Left lung (tissue), 14 donors: ENCODE measurements at places on chromosomes 1 and 21.

DNA sequence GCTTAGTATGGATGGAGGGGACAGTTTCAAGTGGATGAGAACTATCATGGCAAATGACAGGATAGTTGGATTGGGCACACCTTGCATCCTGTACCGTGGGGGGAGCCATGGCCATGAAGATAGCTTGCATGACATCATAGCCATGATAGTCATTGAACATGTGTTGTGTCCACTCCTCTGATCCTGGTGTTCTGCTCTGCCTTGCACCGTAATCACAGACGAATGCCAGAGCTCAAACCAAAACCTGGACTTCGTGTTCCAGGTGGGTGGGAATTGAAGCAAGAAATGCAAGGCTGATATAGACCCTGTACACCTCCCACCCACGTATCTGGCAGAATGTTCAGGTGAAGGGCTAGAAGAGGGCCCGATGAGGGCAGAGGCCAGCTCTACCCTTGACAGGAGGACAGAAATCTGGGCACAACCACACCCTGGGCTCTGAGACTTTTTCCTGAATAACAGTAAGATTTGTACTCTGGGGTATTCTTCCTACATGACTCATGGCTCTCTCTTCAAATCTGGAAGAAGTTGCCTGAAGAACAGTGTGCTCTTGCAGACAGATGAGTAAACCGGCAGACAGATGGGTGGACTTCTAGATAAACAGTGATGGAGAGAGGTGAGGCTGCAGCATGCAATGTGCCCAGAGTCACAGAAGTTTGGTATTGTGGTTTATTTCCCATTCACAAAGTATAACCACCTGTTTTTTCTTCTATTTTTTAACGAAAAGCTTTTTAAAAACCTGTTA, 45.0 kb downstream of the KCNJ6 start:
- DNase-seq, result no peak

DNA sequence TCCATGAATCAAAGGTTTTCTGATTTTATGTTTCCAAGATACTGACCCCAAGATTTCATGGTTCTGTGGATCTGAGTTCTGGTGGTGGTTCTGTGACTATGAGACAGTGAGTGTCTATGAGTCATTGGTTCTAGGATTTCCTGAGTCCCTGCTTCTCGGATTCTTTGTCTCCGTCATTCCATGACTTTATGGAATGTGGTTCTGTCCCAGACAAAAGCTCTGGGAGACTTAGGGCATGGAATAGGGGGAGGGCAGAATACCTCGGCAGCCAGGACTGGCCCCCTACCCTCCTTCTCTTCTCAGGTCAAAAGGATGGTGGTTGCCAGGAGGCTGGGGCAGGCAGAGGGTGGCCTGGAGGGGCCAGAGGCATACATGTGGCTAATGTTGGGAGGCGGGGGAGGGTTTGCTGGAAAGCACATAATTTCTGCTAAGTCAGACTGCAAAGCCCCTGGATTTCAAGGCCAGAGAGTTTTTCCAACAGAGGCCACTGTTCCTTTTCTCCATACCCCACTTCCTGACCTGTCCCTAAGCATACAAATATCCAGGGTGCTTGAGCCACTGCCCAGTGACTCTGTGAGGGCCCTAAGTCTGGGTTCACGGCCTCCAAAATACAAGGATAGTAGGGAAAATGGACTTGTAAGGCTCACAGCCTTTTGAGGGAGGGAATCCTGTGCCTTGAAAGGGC, 17.2 kb downstream of the CDCP2 start:
- no peak for DNase-seq

GRCh38 chr1:229406798-229407197, 27.1 kb downstream of the ACTA1 start:
- no peak for DNase-seq

GRCh38 chr1:19918057-19918456, 5.4 kb downstream of the PLA2G2E start:
- DNase-seq, result peak; percentile 79

- DNase-seq, result no peak
These were observed 23.2 kb upstream of the LRP8 start for GRCh38 chr1:53350853-53351767.

GRCh38 chr1:45928486-45929205, 125.2 kb downstream of the MAST2 start:
- no peak for DNase-seq

DNA sequence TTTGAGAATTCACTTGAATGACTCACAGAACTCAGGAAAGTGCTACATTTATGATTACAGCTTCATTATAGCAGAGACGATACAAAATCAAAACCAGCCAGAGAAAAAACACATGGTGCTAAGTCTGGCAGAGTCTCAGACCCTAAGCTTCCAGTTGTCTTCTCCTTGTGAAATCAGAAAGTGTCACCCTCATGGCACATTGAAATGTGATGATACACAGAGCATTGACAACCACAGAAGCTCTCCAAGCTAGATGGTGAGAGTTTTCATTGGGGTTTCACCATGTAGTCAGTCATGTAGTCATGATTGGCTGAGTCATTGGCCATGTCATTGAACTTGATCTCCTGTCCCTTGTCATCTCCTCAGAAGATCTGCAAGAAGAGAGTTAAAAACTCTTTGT, 526.6 kb downstream of the MRPL39 start:
- DNase-seq, result no peak

DNA sequence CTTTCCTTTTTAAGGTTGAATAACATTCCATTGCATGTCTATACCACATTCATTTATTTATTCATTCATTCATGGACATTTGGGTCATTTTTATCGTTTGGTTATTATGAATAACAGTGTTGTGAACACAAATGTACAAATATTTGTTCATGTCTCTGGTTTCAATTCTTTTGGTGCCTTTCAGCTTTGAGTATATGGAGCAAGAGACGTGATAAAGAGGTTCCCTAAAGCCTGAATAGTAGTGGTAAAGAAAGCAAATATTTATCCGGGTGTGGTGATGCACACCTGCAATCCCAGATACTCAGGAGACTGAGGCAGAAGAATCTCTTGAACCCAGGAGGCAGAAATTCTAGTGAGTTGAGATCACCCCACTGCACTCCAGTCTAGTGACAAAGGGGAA, 5.3 kb upstream of the RLF start:
- DNase-seq, result no peak
